ENCODE measurements at places on chromosomes 6 and 20. TPM values are rescaled to one million over a fixed set of nuclear protein-coding genes. Genes with fewer than 3 reads are reported as not detected.

Gene TSPO2
- not detected for total RNA-seq

DNA sequence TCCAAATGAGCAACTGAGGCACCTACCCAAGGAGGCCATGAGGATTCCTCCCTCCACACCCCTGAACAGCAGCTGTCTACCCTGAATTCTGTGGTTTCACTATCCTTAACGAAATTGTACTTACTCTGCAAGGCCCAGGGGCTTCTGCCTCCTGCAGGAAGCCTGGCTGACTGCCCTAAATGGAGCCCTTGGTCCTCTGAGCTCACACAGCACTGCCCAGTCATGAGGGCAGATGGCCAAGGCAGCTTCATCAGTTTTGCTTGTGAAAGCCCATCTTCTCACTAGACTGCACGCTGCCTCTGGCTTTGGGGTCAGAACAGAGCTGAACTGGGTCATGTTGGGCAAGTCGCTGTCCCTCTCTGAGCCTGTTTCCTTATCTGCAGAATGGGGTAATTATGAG lies 26.4 kb upstream of the SIRPA start:
- no peak for DNase-seq

DNA sequence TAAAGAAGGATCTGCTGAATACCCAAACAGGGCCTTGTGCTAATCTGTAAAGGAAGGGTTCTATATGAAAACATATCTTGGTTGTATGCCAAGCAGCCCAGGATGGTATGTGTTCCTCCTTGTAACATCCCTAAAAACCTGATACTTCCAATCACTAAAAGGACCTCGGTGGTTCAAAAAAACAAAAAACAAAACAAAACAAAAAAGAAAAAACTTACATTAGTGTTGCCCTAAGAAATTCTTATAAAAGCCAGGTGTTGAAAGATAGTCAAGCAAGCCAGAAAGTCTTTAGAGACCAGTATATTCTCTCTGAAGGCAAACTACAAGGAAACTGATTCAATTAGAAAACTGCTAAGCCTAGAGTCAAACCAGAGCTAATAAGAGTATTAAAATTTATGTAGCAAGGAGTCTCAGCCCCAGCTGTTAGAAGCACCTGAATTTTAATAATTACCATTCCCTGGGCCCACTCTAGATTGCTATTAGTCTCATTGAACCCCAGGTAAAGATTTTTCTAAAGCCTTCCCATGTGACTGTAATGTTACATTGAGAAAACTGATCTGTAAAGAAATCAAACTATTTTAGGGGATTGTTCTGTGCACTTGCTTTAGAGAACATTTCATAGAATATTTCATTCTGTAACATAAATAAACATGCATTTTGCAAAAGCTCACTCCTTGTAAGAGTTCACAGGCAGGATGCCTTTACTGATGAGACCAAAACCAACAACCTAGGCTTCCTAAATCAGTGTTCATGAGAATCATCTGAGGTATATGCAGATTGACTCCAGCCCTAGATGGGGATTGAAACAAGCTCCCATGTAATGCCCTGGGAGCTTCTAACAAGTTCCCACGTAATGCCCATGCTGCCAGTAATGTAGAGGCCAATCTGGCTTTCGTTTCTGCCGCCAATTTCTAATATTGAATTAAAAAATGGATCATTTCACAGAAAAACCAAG lies 95.2 kb upstream of the BTN3A2 start:
- peak; percentile 32 for DNase-seq

- no peak for DNase-seq
Observed at GRCh38 chr6:20808924-20809323, 274.7 kb downstream of the CDKAL1 start.

DNA sequence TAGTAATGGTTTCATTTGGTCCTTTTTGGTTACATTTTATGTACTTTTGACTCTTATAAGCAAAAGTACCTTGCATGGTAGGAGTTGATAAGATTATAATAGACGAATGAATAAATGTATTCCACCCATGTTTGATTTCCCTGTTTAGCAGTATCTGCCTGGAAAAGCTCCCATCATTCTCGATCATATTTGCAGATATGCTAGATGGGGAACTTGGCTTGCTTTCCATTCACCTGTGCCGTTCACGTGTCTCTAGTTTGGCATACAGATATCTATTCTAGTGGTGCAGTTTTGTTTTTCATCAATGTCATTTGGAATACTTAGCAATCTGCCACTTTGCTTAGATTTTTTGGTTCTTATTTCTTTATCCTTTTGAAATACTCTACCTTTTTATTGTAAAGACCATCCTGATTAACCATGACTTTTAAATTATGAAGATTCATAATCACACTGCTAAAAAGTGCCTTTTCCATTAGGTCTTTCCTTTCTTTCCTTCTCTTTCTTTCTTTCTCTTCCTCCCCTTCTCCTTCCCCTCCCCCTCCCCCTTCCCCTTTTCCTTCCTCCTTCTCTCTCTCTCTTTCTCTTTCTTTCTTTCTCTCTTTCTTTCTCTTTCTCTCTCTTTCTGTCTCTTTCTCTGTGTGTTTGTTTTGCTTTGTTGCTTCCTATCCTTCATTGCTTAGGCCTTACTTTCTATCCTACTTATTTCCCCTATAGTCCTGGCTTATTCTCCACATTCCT lies 40.4 kb downstream of the ANKS1A start:
- DNase-seq: no peak
